PC-9 (cell line): ENCODE measurements at places on chromosomes 5 and 9.

DNA sequence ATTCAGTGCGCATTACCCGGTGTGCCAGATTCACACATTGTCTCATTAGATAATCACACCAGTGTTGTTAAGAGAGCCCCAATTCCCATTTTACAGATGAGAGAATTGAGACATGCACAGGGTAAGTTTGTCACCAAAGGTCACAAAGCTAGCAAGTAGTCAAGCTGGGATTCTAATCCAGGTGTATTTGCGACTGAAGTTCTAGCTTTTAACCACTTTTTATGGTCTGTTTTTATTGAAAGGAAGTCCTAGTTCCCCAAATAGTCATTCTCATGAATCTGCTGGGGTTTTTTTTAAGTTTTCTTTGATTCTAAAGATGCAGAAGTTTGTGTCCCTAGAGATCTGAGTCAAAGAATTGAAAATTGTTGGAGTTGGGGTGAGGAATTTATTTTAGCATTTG, 136.5 kb downstream of the DPYSL3 start:
- DNase-seq: no peak

DNA sequence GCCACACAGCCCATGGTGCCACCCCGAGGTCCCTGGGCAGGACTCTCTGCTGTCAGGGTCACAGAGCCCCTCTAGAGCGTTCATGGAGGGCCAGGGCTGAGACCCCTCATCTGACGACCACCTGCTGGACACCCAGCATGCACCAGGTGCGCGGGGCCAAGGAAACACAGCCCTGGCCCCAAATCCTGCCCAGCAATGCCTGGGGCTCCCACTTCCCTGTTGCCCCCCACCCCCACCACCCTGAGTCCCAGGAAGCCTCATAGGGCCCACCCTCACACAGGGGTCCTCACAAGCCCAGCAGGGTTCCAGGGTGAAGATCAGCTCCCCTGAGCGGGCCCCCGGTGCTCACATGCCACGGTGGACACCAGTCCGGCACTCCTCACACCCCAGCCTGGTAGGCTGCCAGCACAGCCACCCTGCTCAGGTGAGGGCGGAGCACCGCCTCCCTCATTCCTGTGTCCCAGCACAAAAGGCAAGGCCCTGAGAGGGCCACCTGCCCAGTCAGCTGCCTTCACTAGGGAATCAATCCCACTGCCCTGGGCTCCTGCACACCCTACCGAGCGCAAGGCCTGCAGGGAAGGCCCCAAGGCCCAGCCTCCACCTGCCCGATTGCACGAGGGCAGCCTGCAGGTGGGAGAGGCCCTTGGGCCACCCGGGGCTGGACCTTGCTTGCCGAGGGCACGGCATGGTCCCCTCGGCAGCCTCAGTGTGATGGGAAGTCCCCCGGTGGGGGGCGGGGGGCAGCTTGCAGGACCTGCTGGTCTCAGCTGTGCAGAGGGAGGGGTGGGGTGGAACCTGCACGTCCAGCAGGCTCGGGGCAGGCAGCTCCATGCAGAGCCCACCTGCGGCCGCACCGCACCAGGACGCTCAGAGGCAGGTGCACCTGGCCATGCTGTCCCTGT, 56.4 kb upstream of the UBAC1 start:
- no peak for DNase-seq

- no peak for DNase-seq
Observed at GRCh38 chr9:121788686-121789366, 137.4 kb downstream of the DAB2IP start.

- no peak for DNase-seq
Observed at GRCh38 chr5:173392172-173392571, 64.0 kb upstream of the STC2 start.

DNA sequence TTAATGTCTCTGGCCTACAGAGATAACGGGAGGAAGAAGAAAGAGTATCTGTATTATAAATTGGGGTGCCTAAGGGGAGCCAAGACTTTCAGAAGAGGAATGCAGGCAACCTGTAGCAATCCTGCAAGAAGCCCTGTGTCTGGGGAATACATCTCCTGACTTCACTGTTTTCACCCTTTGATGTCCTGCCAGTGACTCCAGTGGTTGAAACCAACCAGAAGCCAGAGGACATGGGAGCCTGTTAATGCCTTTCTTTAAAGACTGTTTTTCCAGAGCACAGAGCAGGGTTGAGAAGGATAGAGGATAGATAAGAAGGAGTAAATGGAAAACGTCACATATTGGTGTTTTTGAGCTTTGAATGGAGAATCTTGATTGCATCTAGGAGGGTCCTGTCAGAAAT, 151.2 kb downstream of the HACD4 start:
- DNase-seq: no peak

- DNase-seq: no peak
Observed at GRCh38 chr5:80933036-80933435, 27.1 kb upstream of the RASGRF2 start.

DNA sequence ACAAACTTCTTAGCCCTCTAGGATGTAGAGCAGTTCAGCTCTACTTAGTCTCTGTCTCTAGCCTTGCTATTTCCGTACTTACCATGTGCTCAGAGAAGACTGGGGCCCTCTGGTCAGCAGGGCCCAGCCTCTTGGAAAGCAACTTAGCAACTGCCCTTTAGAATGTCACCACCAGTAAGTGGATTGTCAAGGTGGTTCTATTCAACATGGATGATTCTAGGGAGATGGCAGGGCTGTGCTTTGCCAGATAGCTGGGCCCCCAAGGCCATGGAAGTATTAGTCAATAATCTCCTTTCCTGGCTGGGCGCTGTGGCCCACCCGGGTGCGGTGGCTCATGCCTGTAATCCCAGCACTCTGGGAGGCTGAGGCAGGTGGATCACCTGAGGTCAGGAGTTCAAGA, 177.6 kb upstream of the MVB12B start:
- DNase-seq: no peak

- no peak for DNase-seq
Observed at GRCh38 chr5:138662599-138662998, 87.4 kb upstream of the HSPA9 start.

DNA sequence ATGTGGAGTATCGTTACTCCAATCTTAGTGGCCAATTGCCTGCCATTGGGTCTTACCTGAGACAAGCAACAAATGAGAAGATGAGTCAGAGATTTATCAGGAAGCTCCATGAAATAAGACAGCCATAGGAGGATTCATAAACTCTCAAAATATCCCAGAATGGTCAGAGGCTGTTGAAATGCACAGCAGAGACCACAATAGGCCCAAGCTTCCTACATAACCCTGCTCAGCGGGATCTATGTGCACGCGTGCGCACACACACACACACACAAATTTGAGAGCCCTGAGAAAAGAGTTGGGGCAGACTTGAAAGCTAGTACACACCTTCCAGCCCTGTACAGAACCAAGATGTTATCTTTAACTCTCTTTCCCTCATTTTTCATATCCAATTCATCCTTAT, 9.8 kb downstream of the UIMC1 start:
- no peak for DNase-seq

GRCh38 chr9:78575771-78576170, 278.8 kb downstream of the PSAT1 start:
- no peak for DNase-seq

GRCh38 chr9:124527781-124528180, 20.6 kb upstream of the NR5A1 start:
- peak; percentile 73 for DNase-seq

GRCh38 chr5:67246108-67246507, 49.5 kb upstream of the CD180 start:
- DNase-seq: peak; percentile 39

DNA sequence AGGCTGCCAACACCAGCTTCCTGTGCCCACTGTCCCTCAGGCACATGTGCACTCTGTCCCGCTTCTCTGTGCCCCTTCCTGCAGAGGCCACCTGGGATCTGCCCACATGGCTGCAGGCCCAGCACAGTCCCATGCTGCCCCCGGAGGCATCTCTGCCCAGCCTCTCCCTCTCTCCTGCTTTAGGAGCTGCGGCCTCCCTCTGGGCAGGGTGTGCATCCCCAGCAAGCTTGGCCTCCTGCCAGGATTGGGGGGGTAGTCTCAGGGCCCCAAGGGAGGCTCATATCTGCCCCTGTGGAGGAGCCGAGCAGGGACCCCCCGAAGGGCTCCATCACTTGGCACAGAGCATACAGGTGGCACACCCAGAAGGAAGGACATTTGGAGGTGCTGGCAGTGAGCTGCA, 24.8 kb downstream of the FLT4 start:
- no peak for DNase-seq

- peak; percentile 72 for DNase-seq
Observed at GRCh38 chr9:121350993-121351561, 19.0 kb downstream of the STOM start.

GRCh38 chr9:93134015-93134739, at the start of gene NINJ1:
TSS of gene NINJ1 (minus strand) at chr9:93134251. CDS start at chr9:93134217, 34 bp downstream.
- peak; percentile 76 for DNase-seq

DNA sequence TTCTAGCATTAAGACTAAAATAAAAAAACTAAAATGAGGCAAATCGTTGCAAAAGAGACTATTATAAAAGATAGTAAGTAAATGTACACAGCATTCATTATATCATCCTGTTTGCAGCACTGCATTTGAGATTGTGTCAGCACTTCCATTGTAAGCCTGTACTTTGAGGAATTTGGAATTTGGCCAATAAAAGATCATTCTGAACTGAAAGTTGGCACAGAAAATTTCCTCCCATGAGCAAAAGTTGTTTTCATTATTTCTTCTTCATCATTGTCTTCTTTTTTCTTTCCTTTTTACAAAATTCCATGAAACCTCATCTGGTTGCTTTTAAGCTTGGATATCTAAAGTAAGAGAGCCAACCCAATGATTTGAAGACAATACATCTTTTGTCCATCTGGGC, 199.3 kb upstream of the ADAMTSL1 start:
- no peak for DNase-seq

DNA sequence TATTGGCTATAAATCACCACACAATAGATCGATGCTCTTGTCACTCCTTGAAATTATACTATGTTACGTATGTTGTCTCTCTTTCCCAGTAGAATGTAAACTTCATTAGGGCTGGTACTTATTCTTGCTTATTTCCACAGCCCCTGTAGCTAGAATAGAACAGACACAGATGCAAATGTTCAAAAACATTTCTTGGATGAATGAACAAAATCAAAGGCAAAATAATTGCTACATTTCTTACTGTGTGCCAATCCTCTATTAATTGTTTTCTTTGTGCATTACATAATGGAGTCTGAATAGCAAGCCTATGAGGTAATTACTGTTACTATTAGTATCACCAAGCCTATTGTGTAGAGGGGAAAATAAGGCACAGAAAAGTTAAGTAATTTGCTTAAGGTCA, 725 bp upstream of the OR13C2 start:
- no peak for DNase-seq

- no peak for DNase-seq
Observed at GRCh38 chr9:133536080-133536479, 1.6 kb downstream of the ADAMTSL2 start.

DNA sequence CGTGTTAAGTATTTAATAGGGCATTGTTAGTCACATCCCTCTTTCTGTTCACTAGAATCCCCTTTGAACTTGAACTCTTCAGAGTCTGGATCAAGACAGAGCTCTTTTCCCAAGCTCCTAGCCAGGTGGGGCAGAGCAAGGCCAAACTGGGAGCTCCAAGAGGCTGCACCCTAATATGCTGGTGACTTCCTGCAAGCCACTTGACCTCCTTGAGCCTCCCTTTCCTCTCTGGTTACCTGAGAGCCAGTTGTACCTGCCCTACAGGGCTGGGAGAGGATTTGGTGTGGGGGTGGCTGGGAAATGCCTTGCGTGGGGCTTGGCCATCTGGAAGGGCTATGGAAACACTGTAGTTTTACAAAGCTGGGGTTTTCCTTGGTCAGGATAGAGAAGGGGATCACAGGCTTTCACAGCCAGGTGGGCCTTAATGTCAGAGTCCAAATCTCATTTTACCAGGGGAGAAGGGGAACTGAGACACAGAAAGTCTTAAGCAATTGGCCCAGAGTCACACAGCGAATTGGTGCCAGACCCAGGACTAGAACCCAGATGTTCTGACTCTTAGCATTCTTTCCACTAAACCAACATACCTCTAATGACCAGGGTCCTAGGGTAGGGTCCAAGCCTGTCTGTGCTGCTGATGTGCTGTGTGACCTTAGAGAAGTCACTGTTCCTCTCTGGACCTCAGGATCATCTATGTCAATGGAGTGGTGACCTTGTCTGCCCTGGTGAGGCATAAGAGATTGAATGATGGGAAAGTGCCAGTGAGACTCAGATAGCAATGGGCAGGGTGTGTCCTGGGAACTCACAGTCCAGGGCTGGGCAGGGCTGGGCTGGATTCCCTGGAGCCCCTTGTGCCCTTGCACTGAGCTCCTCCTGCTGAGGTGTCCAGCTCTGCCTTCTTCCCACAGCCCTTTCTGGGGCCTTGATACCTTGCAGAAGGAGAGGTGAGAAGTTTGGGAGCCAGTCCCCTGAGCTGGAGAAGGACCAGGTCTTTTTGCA, 35.8 kb downstream of the GSN start:
- DNase-seq: peak; percentile 48

GRCh38 chr9:107094370-107094769, 188.7 kb upstream of the RAD23B start:
- no peak for DNase-seq

DNA sequence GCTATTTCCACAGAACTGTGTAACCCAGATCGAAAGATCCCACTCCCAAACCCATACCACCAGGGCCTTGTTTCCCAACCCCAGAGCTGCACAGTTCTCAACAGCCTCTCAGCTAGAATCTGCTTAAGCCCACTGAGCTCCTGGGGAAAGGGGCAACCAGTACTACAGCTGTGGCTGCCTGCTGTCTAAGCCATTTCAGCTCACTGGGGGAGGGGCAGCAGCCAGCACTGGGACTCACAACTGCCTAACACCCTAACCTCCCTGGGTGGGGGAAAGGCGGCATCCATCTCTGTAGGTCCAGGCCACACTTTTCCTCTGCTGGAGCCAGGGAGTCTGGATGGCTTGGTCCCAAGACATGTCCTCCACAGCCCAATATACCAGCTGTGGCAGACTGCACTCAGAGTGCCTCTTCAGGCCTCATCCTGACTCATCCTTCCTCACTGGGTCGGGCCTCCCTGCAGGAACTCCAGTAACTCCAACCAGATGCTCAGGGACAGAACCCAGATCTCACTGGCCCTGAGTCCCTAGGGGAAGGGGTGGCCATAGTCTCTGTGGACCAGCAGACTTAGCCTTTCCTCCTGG, 241.4 kb downstream of the HINT1 start:
- DNase-seq: no peak

DNA sequence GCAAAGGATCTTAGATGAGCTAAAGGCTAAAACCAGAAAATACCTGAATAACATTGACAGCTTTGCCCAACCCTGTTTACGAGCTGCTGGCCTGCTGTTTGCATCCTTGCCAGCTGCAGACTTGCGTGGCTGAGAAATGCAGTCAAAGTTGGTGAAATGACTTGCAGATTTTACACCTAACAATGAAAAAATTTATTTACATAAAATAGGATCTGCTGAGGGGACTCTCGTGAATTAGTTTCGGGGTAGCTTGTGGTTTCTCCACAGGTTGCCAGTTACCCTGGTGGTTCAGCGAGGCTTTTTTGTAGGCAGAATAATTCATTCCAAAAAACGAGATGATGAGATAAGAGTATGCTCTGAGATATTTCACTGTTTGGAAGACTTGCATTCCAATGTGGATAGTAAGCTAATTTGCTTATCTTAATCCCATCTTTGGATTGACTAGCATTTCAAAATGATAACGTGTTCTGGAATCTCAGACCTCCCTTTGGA, 65.7 kb upstream of the FANCC start:
- peak; percentile 99 for DNase-seq
